G401 (cell line): ENCODE measurements at places on chromosomes 2 and 18.
A peak's percentile ranks its signal among the peaks of the same experiment; 100 is the strongest.

DNA sequence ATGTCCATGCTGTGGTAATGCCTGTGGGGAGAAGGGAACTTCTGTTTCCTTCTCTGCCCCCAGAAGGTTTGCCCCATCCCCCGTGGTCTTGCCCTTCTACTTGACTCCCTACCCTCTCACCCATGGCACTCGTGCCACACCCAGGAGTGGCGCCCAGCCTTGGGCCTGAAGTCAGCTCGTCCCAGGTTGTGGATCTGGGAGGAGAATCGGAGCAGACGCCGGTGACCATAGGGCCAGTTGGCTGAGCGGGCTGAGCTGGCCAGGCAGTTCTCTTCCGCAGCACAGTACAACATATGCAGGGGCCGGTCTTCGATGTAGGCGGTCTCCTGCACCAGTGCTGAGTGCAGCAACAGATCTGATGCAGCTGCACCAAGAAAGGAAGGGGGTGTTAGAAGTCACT lies 4.7 kb downstream of the HTRA2 start:
- DNase-seq: no peak

DNA sequence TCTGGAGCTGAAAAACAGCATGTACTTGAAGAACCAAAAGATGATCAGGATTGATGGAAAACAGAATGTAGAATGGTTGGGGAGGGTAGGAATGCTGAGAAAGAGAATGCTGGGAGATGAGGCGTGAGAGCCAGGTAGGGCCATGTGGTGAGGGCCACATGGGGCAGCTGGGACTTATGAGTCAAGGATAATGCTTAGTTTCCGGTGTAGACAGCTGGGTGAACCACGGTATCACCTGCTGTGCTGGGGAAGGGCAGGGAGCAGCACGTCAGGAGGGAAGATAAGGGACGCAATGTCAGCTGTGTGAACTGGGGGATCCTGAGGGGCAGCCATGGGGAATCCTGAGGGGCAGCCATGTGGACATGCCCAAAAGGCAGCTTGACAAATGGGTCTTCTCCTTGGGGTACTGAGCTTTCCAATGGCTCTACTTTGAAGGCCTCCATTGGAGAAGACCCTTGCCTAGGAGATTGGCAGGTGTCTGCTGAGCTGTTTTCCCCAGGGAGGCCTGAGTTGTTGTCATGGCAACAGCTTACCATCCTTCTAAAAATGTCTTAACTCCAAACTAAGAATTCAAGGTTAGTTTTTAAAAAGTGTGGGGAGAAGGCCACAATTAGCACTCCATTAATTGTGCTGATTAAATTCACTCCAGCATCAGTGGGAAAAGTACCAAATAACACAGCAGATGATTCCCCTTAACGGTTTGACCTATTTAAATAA lies 51.1 kb downstream of the MTHFD2 start:
- no peak for DNase-seq

GRCh38 chr2:72144632-72145288 lies 2.9 kb downstream of the CYP26B1 start:
- peak; percentile 63 for DNase-seq

DNA sequence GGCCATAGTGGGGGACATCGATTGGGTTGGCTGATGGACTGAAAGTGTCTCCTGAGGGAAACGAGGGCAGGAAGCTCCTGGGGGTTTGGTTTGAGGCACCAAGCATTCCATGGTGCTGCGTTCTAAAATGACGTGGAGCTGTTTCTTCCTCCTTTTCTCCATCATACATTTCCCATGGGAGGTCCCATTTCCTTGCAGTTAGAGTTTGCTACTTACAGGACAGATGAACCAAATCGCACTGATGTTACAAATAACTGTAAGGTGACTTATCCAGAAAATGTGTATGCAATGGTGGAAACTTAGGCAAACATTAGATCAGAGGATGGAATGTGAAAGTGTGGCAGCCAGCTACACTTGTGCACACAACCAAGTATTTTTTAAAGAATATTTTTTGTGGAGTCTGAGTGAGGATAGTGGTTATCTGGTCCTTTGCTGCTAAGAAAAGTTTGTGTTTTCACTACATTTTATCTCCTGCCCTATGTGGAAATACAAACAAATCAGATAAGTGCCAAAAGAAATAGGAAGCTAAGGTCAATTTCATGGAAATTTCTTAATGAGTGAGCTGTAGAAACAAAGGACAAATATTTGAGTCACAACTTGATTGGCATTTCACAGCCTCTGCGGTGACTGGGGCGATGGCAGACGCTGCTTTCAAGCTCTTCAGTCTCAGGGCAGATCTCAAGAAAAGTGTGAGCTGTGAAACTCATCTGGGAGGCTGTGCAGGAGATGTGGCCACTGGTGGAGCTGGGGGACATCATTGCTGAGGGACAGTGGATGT lies 256.2 kb downstream of the TSN start:
- no peak for DNase-seq
